ENCODE measurements at places on chromosomes 13 and 19. TPM values are rescaled to one million over a fixed set of nuclear protein-coding genes. Genes with fewer than 3 reads are reported as not detected.

- H3K4me1 ChIP-seq = peaks cover 63% of the 10 kb centered on the region
- peaks cover 48% of the 10 kb centered on the region for H3K36me3 ChIP-seq
- no peak overlapping the region for H3K27ac ChIP-seq
- no peak overlapping the region for H3K4me3 ChIP-seq
Observed at GRCh38 chr13:33825083-33825482, 7.1 kb downstream of the RFC3 start.

S1PR4 gene
- total RNA-seq = 45.3 TPM

DNA sequence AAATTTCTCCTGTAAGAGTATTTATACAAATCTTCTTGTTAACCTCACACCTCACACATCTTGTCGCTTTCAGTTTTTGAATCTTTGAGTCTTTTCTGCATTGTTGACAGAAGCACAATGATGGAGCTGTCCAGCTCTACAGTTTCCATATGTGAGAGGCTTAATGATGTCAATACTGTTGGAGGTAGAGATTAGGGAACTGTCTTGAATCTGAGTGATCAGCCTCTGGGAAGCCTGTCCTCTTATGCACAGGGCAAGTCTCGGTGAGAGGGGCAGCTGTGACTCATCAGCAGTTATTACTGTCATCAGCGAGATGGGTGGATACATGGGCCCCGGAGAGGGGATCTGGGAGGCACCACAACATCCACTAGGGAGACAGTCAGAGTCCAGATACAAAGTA is 4.6 kb upstream of the ITGBL1 start:
- DNase-seq = no peak
- H3K27me3 ChIP-seq = no peaks in the 10 kb centered on the region
- no peak overlapping the region for H3K27ac ChIP-seq
- H3K36me3 ChIP-seq = no peaks in the 10 kb centered on the region
- H3K4me1 ChIP-seq = no peaks in the 10 kb centered on the region

DNA sequence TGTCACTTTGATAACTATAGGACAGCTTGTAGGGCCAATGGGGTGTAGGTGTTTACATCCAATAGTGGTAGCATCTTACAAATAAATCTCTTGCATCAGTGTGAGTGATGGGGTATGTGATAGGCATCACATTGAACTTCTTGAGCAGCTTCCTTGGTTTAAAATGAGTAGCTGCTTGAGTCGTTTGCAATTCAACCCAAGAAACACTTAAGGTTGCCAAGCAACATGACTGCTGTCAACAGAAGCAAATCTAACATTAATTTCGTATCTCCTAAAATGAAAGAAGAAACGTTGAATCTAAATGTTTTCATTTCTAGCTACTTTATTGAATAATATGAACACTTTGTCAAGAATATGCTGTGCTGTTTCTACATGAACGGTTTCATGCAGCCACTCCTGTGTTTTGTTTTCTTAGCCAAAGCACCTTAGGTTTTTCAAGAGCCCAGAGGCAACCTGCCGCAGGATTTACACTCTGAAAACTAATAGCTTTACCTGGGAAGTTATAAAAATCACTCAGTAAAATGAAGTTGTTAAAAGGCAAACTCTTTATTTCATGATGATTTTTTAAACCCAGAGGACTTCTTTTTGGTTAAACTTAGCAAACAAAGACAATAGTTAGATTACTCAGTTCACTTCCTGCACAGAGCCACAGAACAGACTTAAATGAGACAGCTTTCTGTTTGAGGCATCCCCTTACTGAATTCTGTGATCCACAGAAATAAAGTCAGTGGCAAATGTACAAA is 305.2 kb downstream of the MTUS2 start:
- peaks cover 2% of the 10 kb centered on the region for H3K27me3 ChIP-seq
- H3K27ac ChIP-seq = peak overlapping the region; percentile 29
- DNase-seq = no peak
- no peak overlapping the region for H3K4me3 ChIP-seq
- peaks cover 7% of the 10 kb centered on the region for H3K4me1 ChIP-seq

GRCh38 chr13:111031531-111031961 is 83.6 kb upstream of the ARHGEF7 start:
- peaks cover 26% of the 10 kb centered on the region for H3K27me3 ChIP-seq
- H3K27ac ChIP-seq = peak overlapping the region; percentile 52
- no peak overlapping the region for H3K4me3 ChIP-seq
- H3K36me3 ChIP-seq = no peaks in the 10 kb centered on the region

- H3K27me3 ChIP-seq = peaks cover 3% of the 10 kb centered on the region
- no peak for DNase-seq
- no peaks in the 10 kb centered on the region for H3K36me3 ChIP-seq
- H3K4me1 ChIP-seq = no peaks in the 10 kb centered on the region
- no peak overlapping the region for H3K4me3 ChIP-seq
- H3K27ac ChIP-seq = no peak overlapping the region
Observed at GRCh38 chr13:74266861-74267260, 132.7 kb upstream of the KLF12 start.

- H3K27ac ChIP-seq = no peak overlapping the region
- no peak overlapping the region for H3K4me3 ChIP-seq
Observed at GRCh38 chr13:112346173-112346898, 29.8 kb upstream of the SPACA7 start.

GRCh38 chr13:112990783-112991182 is 21.8 kb downstream of the MCF2L start:
- H3K27ac ChIP-seq = no peak overlapping the region
- H3K36me3 ChIP-seq = no peaks in the 10 kb centered on the region
- DNase-seq = no peak
- peaks cover 1% of the 10 kb centered on the region for H3K27me3 ChIP-seq

COX7A1 gene
- not detected for total RNA-seq

DNA sequence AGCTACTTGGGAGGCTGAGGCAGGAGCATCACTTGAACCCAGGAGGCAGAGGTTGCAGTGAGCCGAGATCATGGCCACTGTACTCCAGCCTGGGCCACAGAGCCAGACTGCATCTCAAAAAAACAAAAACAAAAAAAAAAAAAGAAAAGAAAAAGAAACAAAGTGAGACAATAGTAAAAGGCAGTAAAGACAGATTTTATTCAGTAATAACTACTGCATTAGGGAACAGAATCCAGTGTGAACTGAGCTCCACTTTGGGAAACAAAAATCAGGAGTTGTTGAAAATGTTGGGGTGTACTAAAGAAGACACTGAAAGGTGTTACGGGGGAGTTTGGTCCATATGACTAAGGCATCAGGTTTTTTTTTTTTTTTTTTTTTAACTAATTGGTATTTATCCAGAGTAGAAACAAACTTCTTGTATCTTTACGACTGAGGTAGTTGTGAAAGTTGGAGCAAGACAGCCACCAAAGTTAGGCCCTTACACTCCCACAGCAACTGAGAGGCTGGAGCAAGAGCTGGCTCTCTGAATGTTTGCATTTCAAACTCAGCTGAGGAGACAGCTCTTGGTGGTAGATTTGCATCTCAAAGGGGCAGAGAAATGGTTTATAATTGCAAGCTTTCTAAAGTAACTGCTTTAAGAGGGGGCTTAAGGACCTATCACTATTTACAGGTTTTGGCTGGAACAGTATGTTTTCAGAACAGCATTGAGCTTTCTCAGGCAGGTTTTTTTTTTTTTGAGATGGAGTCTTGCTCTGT is 24.2 kb downstream of the ZNF607 start:
- peaks cover 7% of the 10 kb centered on the region for H3K4me1 ChIP-seq
- no peak for DNase-seq
- H3K4me3 ChIP-seq = no peak overlapping the region
- no peaks in the 10 kb centered on the region for H3K27me3 ChIP-seq
- H3K36me3 ChIP-seq = peaks cover 18% of the 10 kb centered on the region
- H3K27ac ChIP-seq = no peak overlapping the region

DNA sequence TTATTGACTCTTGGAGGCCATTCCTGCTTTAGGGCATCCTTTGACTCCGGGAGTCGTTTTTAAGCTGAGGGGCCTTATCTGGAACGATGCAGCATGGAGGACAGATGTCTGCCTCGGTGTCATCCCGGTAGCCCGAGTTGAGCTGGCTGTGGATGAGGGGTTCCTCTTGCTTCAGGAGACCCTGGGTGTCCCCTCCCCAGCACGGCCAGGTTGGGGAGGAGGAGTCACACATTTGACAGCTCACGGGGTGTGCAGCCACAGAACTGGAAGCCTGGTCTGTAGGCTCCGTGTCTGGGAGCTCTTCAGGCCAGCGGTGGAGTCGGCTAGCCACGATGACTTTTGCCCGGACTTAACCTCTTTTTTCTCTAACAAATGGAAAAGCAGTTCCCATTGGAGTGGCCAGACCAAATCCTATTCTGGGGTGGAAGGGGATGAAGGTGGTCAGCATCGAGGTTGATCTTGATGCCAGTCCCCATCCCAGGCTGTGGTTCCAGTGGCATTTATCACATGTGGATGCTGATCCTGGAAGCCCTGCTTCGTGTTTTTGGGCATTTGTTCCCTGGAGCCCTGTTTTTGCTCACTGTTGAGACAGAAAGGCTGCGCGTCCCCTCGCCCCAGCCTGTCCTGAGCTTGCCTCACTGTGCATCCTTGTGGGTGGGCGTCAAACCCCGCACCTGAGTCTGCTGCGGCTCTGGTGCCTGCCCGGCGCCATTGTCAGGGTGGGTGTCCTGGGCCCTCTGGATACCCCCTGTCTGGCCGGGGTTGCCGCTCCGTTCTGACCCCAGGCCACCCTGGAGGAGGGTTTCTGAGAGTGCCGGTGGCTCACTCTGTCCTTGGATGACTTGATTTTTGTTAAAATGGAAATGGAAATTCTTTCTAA is 12.0 kb downstream of the TFDP1 start:
- peaks cover 52% of the 10 kb centered on the region for H3K36me3 ChIP-seq
- no peak overlapping the region for H3K27ac ChIP-seq
- no peak overlapping the region for H3K4me3 ChIP-seq
- no peak for DNase-seq
- H3K4me1 ChIP-seq = no peaks in the 10 kb centered on the region

LILRA1 gene
- not detected for total RNA-seq

DNA sequence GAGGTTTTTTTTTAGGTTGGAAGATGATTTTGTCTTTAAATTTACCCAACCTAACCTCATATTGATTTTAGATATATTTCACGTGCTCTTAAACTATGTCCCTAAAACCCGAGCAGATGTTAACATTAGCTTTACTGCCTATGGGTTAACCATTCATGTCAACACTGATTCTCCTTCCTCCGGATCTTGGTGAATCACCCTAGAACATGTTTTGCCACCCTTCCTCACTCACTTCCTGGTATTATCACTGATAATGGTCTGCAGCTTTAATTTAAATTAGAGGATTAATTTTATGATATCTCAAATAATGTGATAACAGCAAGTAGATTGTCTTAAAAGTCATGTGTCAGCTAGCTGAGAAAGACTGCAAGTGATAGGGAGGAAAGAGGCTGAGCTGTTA is 31.9 kb downstream of the HTR2A start:
- H3K36me3 ChIP-seq = no peaks in the 10 kb centered on the region
- no peak for DNase-seq
- no peak overlapping the region for H3K4me3 ChIP-seq
- no peaks in the 10 kb centered on the region for H3K4me1 ChIP-seq
- no peak overlapping the region for H3K27ac ChIP-seq

DNA sequence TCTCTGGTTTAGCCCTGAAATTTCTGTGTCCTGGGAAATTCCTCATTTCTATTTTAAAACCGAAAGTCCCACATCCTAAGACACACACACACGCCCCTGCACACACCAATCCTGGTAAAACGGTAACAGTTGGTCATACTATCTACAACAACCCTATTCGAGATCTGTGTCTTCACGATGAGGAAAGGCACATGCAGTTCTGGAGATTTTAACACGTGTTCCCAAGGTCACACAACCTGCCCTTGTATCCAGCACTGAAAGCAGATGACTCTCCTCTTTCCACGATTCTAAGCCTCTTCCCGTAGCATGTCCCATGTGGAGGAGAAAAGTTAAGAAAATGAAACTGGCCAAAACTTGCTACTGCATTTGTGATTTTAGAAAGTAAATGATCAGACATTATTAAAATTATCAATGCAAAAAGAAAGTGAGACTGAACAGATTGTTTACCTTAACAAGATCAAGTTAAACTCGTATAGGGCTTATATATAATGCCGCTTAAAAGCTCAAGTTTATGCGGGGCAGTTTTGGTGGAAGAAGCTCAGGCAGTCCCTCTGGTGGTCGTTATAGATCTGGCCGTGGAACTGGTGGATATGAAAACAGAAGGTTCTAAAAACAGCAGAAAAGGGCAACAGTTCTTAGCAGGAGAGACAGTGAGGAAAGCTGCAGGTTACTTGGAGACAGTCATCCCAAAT is 32.7 kb downstream of the VSTM1 start:
- H3K4me3 ChIP-seq = no peak overlapping the region
- no peak for DNase-seq
- no peaks in the 10 kb centered on the region for H3K36me3 ChIP-seq
- no peak overlapping the region for H3K27ac ChIP-seq
- H3K4me1 ChIP-seq = no peaks in the 10 kb centered on the region

GRCh38 chr13:113562085-113562749 is 22.3 kb upstream of the TFDP1 start:
- no peaks in the 10 kb centered on the region for H3K4me1 ChIP-seq
- no peaks in the 10 kb centered on the region for H3K36me3 ChIP-seq
- peaks cover 9% of the 10 kb centered on the region for H3K27me3 ChIP-seq
- DNase-seq = no peak
- H3K4me3 ChIP-seq = no peak overlapping the region
- H3K27ac ChIP-seq = no peak overlapping the region

- H3K27me3 ChIP-seq = peaks cover 26% of the 10 kb centered on the region
- no peaks in the 10 kb centered on the region for H3K4me1 ChIP-seq
- H3K4me3 ChIP-seq = no peak overlapping the region
- no peak overlapping the region for H3K27ac ChIP-seq
Observed at GRCh38 chr19:13298565-13299481, 148.6 kb downstream of the IER2 start.

GRCh38 chr19:30665449-30665848 is 293.3 kb downstream of the ZNF536 start:
- H3K36me3 ChIP-seq = no peaks in the 10 kb centered on the region
- no peak overlapping the region for H3K4me3 ChIP-seq

TMEM238 gene
- 9.7 TPM for total RNA-seq

ZNF135 gene
- total RNA-seq = 0.05 TPM

- no peak for DNase-seq
- H3K4me3 ChIP-seq = peak overlapping the region; percentile 5
- peaks cover 25% of the 10 kb centered on the region for H3K36me3 ChIP-seq
- no peaks in the 10 kb centered on the region for H3K27me3 ChIP-seq
Observed at GRCh38 chr13:27151798-27152599, 19.6 kb downstream of the USP12 start.

- H3K4me1 ChIP-seq = peaks cover 29% of the 10 kb centered on the region
- DNase-seq = no peak
- H3K27me3 ChIP-seq = peaks cover 4% of the 10 kb centered on the region
- no peak overlapping the region for H3K4me3 ChIP-seq
- peaks cover 2% of the 10 kb centered on the region for H3K36me3 ChIP-seq
Observed at GRCh38 chr13:23752111-23753001, 136.8 kb downstream of the MIPEP start.

DNA sequence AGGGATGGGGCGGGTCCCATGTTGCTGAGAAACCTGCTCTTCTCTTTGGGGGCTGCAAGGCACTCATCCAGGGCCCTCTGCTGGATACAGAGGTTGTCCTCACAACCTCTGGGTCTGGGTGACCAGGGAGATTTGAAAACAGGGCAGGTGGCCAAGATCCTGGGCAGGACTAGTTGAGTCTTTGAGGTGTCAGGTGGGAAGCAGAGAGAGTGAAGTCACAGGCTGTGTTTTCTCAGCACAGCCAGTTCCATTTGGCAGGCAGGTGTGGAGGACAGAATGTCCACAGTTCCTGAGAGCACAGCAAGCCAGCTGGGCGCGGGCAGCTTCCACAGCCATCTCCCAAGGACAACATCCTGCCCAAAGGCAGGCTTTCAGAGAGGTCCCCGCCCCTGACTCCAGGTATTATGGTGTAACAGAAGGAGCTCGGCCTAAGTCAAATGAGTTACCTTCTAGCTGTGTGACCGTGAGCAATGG is 118.8 kb downstream of the NUFIP1 start:
- DNase-seq = no peak
- H3K4me1 ChIP-seq = peaks cover 19% of the 10 kb centered on the region
- H3K4me3 ChIP-seq = no peak overlapping the region
- H3K36me3 ChIP-seq = no peaks in the 10 kb centered on the region
- H3K27me3 ChIP-seq = peaks cover 4% of the 10 kb centered on the region
- H3K27ac ChIP-seq = no peak overlapping the region

All from activated T-helper 1 cell treated with anti-CD3 and anti-CD28 coated beads, Interleukin-12 subunit alpha, Interleukin-12 subunit beta, Interleukin-2, Interleukin-4 antibody, amounts not matched to agents 30 ng/mL and 10 ng/mL and 1 ng/mL, durations not matched to agents 14 hours and 24 hours and 36 hours (primary cell).